SK-N-DZ (cell line): ENCODE measurements at places on chromosomes 3 and 15.
A peak's percentile ranks its signal among the peaks of the same experiment; 100 is the strongest.

DNA sequence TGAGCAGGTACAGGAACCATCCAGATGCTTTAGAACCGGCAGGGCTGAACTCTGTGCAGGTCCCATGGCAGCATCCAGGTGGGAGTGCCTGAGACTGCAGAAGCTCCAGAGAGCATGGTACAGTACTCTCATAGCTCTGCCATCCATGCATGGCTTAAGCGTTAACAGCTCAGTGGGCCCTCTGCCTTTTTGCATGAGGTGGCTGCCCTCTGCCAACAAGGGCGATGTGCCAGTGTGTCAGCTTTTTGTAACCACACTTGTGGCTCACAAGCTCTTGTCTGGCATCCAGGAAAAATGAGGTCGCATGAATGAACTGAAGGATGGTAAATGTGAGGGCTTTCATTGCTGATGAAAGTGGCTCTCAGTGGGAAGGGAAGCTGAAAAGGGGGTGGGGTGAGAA is 950.1 kb downstream of the DIPK2A start:
- DNase-seq, result no peak

- DNase-seq, result no peak
Observed at GRCh38 chr3:88385090-88385489, 235.3 kb downstream of the C3orf38 start.

DNA sequence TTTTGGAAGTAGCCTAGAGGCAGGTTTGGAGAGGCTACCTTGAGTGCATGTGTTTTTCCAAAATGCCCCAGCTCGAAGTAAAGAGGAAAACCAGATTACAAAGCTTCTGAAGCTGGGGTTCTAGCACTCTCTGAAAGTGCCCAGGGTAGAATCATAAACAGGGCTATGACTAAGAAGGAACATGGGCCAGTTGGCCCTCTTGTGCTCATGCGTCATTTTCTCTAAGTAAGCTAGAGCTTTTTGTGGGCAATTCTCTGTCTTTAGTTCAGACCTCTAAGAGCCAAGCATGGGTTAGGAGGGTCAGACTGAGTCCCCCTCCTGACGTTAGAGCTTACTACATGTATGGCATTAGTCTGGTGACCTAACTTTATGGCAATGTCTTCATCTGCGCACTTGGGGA is 129.5 kb upstream of the UMPS start:
- no peak for DNase-seq

GRCh38 chr3:9862391-9863057 is 17.5 kb downstream of the CIDEC start:
- DNase-seq, result peak; percentile 69

DNA sequence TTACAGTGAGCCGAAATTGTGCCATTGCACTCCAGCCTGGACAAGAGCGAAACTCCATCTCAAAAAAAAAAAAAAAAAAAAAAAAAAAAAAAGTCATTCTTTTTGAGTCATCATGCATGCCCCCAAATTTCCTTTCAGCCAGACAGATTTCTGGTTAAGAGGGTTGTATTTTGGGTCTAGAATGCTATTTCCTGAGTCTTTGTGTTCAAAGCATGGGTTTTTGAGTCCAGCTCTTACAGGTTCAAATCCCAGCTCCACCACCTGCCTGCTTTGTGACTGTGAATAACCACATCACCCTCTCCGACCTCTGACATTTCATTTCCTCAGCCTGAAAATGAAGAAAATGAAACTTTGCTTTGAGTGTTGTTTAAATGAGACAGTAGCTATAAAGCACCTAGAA is 9.3 kb upstream of the C15orf61 start:
- no peak for DNase-seq

DNA sequence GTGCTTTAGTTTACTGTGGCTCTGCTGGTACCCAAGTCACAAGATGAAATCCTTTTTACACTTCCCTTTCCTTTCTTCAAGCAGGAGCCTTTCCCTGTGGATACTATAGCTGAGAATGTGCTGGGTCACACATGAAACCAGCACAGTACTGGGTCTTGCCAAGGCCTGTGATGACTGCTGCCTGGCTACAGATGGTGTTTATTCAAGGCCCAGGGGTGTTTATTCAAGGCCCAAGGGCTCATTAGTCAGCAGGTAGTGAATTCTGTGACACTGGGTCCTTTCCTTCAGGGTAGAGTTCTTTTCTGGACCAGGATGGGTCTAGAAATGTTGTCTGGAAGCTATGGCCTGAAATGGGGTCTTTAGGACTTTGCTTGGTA is 99.4 kb downstream of the SH3GL3 start:
- no peak for DNase-seq

DNA sequence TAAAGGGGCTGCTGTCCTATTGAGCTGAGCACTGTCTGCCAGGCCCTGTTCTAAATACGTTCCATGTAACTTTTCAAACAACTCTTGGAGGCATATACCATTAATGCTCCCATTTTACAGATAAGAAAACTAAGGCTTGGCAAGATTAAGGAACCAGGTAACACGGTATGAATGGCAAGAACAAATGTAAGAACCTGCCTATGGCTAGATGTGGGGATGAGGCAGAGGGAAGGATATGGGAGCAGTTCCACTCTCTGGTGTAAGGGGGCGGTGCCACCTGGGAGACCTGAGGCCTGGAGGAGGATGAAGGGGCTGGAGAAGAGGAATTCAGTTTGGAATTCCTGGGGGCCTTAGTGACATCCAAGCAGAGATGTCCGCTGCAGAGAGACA is 3.8 kb upstream of the LMAN1L start:
- no peak for DNase-seq

GRCh38 chr3:123025642-123026521 is 1.7 kb downstream of the SEMA5B start:
- no peak for DNase-seq

GRCh38 chr3:195757438-195757770 is 36.6 kb downstream of the MUC20 start:
- no peak for DNase-seq

DNA sequence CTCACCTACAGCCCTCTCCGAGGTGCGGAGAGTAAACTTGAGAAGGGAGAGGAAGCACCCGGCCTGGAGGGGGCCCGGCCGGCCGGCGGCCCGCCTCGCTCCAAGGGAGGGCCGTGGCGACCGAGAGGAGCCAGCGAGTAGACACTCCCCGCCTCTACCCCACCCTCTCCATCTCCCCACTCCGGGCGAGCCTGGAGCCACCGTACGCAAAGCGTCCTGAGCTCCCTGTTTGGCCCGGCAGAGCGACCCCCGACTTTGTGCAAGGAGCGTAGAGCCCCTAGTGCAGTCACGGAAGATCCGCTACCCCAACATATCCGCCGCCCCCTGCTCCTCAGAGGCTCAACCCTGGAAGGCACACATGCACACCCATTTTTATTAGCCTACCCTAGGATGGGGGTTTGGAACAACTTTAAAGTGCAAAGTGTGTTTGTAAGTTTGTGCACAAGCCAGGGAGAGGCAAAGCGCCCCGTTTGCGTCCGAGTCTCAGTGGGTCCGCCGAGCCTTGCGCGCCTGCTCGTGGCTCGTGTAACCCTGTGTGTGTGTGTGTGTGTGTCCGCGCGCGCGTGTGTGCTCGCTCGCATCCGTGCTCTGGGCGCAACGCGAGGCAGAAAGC is 508 bp upstream of the SMAD6 start:
- DNase-seq, result peak; percentile 67

GRCh38 chr3:180267202-180267843 is 230.6 kb upstream of the PEX5L start:
- DNase-seq, result peak; percentile 34

- no peak for DNase-seq
Observed at GRCh38 chr3:123112232-123112631, 45.4 kb downstream of the PDIA5 start.

DNA sequence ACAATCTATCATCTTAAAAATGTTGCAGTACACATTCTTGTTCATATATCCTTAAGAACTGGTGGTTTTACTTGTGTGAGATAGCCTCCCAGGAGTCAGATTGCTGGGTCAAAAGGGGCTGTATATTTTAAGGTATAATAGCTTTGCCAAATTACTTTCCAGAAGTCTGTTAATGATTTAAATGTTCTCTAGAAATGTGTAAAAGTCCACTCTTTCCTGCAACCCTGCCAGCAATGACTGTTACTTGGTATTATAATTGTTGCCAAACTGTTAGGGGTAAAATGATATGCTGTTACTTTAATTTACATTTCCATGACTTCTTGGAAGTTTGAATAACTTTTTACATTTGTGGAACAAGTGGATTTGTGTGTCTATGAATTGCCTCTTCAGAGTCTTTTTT is 170.8 kb downstream of the SLC9A9 start:
- DNase-seq, result no peak

GRCh38 chr15:51094606-51095569 is at the start of gene TNFAIP8L3:
Gene TNFAIP8L3 (minus strand): TSS chr15:51094906. CDS start chr15:51094595, 311 bp downstream.
- DNase-seq, result no peak
